ENCODE measurements at places on chromosomes 16 and 17.

DNA sequence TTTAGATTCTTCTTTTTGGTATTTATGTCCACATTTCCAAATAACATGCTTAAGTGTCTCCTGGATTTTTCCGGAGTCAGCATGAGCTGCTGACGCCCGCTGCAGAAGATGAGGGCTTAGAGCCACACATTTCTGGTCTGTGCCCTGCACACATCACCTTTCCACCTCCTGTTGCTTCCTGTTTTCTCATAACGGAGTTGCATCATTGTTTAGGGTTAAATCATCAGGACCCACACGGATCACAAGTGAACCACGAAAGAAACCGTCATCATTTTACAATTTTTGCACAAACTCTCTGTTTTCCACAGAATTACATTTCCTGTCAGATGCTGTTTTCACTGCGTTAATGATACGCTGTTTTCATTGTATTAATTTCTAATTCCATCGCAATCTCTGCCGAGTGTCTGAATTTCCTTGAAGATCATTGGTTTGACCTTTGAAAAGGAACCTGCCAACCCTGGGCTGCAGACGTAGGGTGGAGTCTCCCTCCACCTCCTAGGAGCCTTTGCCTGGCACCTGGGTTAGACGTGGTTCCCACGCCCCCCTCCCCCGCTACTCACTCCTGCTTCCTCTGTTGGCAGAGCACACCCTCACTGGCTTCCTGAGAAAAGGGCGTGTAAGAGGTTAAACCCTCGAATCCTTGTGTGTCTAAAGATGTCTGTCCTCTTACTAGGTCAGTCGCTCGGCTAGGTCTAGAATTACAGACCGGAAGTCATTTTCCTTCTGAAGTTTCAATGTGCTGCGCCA lies 68.2 kb downstream of the RNF213 start:
- no peak for DNase-seq

DNA sequence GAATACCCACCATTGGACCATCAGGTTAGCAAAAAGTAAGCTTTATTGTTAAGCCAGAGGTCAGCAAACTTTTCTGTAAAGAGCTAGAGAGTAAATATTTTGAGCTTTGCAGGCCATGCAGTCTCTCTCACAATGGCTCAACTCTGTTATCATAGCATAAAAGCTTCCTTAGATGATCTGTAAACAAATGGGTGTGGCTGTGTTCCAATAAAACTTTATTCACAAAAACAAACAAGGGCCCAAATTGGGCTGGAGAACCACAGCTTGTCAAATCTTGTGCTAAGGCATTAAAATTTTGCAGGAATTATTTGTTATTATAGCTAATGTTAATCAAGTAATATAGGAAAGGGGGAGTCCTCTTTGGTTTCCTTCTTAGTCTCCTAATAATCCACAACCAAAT lies 153.6 kb downstream of the GRIN2A start:
- no peak for DNase-seq

- DNase-seq = no peak
These were observed 4.9 kb downstream of the DPEP1 start for GRCh38 chr16:89618109-89618998.

GRCh38 chr17:74259667-74260524 lies 14.1 kb upstream of the DNAI2 start:
- DNase-seq = no peak

- no peak for DNase-seq
These were observed 28.0 kb upstream of the ABCA9 start for GRCh38 chr17:69088643-69089200.

- no peak for DNase-seq
These were observed 17.4 kb downstream of the NGFR start for GRCh38 chr17:49512296-49513043.

DNA sequence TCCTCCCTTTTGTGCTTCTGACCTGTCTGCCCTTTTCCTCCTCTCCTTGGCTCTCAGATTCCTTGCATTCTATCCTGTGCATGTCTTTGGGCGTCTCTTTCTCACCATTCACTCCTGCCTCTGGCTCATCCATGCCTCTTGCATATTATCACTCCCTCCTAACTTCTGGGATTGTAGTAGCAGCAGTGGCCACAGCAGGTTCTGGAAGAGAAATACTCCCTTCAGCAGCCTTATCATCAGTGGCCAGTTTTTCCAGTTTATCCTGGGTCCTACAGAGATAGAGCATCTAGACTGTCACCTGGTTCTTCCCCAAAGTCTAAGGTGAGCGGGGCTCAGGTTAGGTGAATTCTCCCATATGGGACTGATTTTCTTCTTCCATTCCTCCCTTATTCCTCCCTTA lies 354.0 kb upstream of the CCL2 start:
- no peak for DNase-seq

- no peak for DNase-seq
These were observed 970 bp upstream of the DYNC1LI2 start for GRCh38 chr16:66752379-66752778.

DNA sequence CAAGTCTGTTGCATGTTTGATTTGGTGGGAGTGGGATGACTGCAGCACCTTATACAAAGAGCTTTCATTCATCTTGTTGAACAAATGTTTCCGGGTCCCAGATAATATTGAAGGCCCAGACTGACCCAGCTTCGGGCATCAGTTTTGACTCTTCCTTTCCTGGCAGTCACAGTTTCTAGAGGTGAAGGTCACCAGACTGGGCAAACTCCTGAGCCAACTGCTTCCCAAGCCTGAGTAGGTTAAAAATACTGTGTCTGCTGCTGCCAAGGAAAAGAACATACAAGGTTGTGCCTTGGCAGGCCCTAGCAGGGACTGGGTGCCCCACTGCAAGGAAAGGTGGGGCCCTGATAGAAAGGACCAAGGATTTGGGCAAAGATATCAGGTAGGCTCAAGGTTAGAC lies 4.5 kb downstream of the BCKDK start:
- DNase-seq = no peak

- DNase-seq = no peak
These were observed 399.7 kb downstream of the NPIPA8 start for GRCh38 chr16:17936766-17937402.

GRCh38 chr16:86508028-86508946 lies 2.0 kb upstream of the FOXF1 start:
- no peak for DNase-seq

All from AG09319 (cell line).